ENCODE measurements at places on chromosomes 7 and 10.

DNA sequence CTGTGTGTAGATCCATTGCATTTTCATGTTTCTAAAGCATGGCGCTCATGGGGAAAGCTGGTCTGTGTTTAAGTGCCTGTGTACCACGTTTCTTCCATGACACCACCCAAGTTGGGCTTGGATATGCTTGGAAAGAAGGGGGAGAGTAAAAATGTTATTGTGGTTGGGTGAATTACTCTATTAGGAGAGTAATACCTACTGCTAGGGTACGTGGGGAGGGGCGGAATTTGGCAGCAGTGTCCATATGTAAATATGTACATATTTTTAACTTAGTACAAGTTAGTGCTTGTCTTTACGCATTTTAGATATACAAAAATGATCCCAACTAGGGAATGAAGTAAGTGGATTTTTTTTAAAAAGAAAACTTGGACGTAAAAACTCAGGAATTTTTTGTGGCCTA, 42.9 kb upstream of the SAMD8 start:
- no peak for DNase-seq

- no peak for DNase-seq
These were observed 46.9 kb downstream of the GALNT11 start for GRCh38 chr7:152072421-152072820.

GRCh38 chr7:103824251-103824650, 165.2 kb downstream of the RELN start:
- no peak for DNase-seq

DNA sequence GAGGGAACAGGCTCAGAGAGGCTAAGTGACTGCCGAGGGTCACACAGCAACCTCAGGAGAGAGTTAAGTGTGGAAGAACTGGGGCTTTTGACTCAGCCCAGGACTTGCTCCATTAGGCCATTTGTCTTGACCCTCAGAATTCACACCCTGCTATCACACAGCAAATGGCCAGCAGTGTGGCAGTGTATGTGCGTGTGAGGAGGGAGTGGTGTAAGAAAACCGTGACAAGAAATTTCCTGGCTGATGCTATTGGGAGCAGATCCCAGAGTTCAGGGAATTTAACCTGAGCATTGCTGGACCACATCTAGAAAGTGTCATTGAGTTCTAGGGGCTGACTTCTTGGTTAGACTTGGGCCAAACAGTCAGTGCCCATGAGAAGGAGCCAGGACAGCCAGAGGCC, 18.4 kb downstream of the VWA2 start:
- DNase-seq: no peak

DNA sequence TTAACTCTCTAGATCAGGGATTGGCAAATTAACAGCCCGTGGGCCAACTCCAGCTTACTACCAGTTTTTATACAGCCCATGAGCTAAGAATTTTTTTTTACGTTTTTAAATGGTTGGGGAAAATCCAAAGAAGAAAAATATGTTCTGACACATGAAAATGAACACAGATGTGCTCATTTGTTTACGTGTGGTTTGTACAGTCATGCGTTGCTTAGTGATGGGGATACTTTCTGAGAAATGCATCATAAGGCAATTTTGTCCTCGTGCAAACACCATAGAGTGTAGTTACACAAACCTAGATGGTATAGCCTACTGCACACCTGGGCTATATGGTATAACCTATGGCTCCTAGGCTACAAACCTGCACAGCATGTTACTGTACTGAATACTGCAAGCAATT, 8.3 kb upstream of the SMKR1 start:
- DNase-seq: peak; percentile 91
